ENCODE measurements at places on chromosomes 5 and 9.

GRCh38 chr5:38162625-38163024 is 95.7 kb upstream of the EGFLAM start:
- no peak for DNase-seq

GRCh38 chr9:7123743-7124142 is 366.0 kb downstream of the KDM4C start:
- no peak for DNase-seq

DNA sequence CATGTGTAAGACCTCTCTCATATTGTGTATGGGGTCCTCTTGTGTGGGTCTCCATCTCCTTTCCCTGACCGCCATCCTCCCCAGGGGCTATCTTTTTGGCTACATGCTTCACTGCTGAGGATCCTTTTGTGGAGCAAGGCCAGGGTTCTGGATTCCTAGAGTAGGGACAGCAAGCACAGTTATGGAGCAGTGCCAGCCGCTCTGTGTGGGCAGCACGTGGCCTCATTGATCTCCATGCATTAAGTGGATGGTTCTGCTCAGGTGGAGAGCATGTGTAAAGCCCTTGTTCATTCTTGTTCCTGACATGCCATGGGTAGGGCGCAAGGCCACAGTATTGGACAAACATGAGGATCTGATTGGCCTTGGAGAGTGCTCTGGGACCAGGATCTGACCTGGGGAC is 8.9 kb downstream of the PHF2 start:
- DNase-seq = no peak

DNA sequence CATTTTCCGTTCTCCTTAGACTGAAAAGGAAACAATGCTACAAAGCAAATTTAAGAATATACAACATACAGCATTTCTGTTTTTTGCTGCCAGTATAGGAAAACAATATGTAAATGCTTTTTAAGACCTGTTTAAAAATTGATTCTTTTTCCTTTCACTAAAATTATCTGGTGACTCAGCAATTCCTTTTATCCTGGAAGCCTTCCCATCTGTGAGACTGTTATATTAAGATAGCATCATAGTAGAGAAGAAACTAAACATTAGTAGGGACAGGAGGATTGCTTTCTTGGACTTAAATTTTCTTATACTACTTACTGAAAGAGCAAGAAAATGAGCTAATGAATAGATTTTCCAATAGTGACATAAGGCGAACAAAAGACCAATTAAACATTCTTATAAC is 30.0 kb upstream of the GPR21 start:
- DNase-seq = no peak

- DNase-seq = no peak
These were observed 132.6 kb downstream of the SPOCK1 start for GRCh38 chr5:137366526-137366925.

DNA sequence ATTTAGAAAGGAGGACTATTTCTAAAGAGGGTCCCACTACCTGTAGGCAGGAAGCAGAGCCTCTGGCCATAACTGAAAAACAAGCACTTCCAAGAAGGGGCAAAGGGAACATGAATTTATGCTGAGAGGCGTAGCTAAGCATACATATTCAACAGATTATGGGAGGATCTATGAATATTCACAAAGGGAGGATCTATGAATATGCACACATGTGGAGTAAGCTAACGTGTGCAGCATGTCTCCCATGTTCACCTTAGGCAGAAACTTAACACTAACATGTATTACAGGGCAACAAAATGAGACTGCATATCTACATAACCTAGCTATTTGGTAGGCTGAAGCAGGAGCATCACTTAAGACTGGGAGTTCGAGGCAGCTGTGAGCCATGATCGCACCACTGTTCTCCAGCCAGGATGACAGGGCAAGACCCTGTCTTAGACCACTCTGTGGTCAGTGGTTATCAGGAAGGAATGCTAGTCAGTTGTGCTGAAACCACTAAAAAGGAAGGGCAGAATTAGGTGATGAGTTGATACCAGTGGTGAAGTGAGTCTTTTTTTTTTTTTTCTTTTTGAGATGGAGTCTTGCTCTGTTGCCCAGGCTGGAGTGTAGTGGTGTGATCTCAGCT is 20.8 kb downstream of the FXN start:
- no peak for DNase-seq

- DNase-seq = no peak
These were observed 766.4 kb downstream of the PRELID2 start for GRCh38 chr5:145068721-145069120.

GRCh38 chr9:89695441-89695891 is 90.7 kb downstream of the GADD45G start:
- DNase-seq = no peak

DNA sequence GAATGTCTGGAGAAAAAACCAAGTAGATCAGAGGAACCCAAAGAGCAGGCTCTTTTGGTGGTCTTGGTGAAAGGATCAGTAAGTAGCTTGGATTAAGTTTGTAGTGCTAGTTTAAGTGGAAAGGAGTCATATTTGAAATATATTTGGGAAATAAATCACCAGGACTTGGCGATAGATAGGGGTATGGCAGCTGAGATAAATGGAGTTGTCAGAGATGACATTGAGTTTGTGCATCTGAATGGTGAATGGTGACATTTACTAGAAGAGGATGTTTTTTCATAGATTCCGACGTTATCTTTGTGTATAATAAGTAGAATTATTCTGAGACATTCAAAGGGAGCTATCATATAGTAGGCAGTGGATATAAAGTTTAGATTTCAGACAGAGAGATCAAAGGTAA is 143.6 kb upstream of the RASGRF2 start:
- DNase-seq = no peak

GRCh38 chr5:18745988-18746615 is 1111.8 kb downstream of the TAF11L14 start:
- peak; percentile 47 for DNase-seq

DNA sequence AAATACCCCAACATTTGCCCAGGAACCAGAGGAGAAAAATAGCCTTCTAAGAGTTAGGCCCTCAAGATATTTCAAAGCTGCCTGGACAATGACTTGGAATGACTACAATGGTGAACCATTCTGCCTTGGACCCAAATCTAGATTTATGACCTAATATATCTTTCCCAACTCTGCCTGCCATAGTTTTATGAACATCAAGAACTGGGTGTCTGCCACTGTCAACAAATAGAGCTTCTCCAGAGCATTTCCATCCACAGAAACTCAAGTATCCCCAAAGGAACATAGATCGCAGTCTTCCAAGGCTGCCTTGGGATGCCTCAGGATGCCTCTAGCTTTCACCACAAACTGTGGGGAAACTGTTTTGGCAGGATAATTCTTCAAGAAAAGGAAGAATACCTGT is 48.2 kb upstream of the NFIB start:
- no peak for DNase-seq

DNA sequence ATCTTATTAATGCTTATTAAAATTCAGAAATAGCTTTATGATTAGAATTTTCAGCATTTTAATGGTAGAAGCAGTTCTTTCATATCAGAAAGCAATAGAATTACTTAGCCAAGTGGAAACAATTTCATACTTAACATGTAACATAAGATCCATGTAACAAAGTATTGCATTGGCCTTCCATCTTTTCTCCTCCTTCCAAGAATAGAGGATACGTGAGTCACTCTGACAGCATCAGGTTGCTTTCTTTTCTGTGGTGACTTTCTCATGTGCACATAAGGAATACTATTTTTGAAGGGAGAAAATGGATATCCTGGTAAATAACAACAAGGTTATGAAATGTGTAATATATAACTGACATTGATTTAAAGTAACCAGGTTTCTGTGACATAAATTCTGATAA is 272.2 kb downstream of the ANXA1 start:
- no peak for DNase-seq

DNA sequence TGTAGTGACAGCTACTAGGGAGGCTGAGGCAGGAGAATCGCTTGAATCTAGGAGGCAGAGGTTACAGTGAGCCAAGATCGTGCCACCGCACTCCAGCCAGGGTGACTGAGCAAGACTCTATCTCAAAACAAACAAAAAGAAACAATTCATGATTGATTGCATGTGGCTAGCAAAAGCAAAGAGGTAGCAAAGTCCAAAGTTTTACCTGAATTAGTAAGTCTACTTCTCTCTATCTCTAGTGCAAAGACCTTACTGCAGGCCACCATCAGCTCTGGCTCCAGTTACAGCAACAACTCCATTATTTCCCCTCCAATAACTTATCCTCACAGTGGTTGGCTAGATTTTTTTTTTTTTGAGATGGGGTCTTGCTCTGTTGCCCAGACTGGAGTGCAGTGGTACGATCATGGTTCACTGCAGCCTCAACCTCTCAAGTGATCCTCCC is 6.2 kb upstream of the SAR1B start:
- DNase-seq = no peak

DNA sequence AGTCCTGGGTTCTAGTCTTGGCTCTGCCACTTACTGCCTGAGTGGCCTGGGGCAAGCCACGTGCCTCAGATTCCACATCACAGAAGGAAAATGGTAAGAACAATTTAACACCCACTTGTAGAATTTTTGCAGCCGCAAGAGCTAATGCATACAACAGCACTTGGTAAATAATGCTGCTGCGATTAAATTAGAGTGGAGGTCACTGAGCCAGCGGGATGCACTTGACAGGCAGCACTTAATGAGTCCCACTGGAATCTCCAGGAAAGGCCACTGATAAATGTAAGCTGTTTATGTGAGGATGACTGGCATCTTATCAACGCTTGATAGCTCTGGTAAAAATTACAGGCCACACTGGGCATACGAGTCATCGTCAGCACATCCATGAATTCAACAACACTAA is 59.4 kb upstream of the UBTD2 start:
- no peak for DNase-seq

DNA sequence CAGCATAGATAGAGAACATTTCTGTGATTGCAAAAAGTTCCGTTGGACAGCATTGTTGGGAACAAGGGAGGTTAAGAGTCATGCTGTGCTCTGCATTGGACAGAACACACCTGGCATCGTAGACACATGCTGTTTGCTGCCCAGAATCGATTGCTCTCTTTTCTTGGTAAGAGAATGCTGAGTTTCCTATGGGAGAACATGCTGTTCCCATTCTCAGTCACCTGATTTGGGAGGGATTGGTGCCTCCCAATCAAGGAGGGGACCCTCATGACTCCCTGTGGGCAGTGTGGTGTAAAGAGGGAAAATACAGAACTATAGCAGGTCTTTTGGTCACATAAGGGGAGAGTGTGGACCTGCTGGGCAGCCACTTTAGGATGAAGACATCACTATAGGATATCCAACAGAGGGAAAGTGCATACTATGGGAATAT is 555.4 kb upstream of the CLINT1 start:
- no peak for DNase-seq

All from activated CD4-positive, alpha-beta T cell treated with anti-CD3 and anti-CD28 coated beads for 48 hours (primary cell).